ENCODE measurements at places on chromosomes 1 and 21. TPM values are rescaled to one million over a fixed set of nuclear protein-coding genes. Genes with fewer than 3 reads are reported as not detected.

Gene UBE2U
- total RNA-seq = 0.95 TPM

Gene OR2L2
- total RNA-seq = not detected

Gene REN
- not detected for total RNA-seq

Gene SLC22A15
- 10.3 TPM for total RNA-seq

Gene GBP3
- total RNA-seq = 9.3 TPM

Gene FPGT
- 11.6 TPM for total RNA-seq

Gene ETV3L
- total RNA-seq = not detected

Gene L1TD1
- total RNA-seq = not detected

Gene KIF26B
- total RNA-seq = 3.8 TPM

Gene INAVA
- not detected for total RNA-seq

GRCh38 chr1:46804027-46804889 lies 5.4 kb downstream of the CYP4B1 start:
- peak; percentile 74 for DNase-seq

DNA sequence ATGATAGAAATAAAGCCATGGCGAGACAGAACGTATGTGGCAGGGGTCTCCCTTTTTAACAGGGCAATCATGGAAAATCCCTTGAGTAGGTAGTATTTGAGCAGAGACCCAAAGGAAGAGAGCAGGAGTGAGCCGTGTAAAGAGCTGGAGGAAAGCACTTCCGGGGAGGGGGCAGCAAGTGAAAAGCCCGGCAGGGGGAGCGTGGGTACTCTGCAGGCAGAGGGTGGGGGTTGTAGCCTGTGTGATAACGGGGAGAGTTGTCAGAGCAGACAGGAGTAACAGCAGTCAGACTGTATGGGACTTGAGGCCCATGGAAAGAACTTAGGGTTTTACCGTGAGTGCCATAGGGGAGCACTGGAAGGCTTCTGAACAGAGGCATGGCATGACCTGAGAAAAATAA lies 51.1 kb upstream of the LDLRAP1 start:
- DNase-seq = no peak

GRCh38 chr1:201183209-201183608 lies 7.4 kb upstream of the IGFN1 start:
- DNase-seq = no peak

- no peak for DNase-seq
Observed at GRCh38 chr21:33770542-33770941, 128.2 kb downstream of the ITSN1 start.

- peak; percentile 39 for DNase-seq
Observed at GRCh38 chr1:2825487-2826189, 24.1 kb upstream of the TTC34 start.

GRCh38 chr1:236175642-236176336 lies 33.5 kb downstream of the GPR137B start:
- no peak for DNase-seq

DNA sequence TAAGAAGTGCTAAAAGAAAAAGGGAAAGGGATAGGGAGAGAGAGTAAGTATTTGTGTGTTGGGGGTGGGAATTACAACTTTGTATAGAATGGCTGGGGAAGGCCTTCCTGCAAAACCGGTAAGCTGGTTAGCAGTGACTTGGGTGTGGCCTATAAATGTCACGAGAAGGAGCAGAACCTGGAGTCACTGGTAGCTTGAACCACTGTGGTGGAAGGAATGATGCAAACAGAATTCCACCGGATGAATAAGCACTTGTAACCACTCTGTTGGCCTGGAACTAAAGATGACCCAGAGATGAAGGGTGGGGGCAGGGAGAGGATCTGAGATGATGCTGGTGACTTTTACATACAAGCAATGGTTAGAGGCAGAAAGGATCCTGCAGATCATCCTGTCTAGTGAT lies 8.9 kb downstream of the XKR8 start:
- DNase-seq = no peak

GRCh38 chr1:70864302-70864701 lies 183.3 kb downstream of the PTGER3 start:
- no peak for DNase-seq

GRCh38 chr1:72062584-72062983 lies 219.8 kb downstream of the NEGR1 start:
- DNase-seq = no peak

GRCh38 chr1:174534789-174535188 lies 87.0 kb downstream of the GPR52 start:
- DNase-seq = no peak

- no peak for DNase-seq
Observed at GRCh38 chr1:206734499-206735142, 36.0 kb upstream of the IL19 start.

GRCh38 chr21:41952568-41953248 lies 1.1 kb downstream of the C2CD2 start:
- DNase-seq = no peak

DNA sequence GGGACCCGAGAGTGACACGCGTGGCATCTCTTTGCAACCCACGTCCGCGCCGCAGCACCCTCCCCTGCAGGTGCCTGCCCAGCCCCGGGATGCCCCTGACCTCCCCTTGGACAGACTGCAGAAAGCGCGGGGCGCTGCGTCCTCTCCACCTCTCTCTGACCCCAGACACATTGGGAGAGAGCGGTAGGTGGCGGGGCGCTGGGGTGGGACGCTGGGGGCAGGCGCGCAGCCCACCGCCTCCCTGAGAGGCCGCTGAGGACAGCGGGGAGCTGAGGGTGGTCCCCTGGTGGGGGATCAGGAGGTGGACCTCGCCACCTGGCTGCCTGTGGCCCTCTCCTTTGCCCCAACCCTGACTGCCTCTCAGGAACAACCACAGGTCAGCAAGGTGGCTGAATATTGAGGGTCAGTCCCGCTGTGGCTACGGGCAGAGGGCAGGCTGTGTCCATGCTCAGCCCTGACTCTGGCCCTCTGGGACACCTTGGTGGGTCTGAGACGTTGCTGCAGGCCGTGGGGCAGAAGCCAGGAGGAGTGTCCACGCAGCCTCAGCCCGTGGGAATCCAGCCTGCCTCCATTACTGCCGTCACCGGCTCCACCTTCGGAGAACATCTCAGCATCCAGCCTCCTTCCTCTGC lies 761 bp upstream of the UBE2J2 start:
- no peak for DNase-seq

GRCh38 chr1:206534552-206534951 lies 27.2 kb downstream of the RASSF5 start:
- no peak for DNase-seq

- DNase-seq = no peak
Observed at GRCh38 chr1:116268211-116268610, 104.8 kb upstream of the ATP1A1 start.

DNA sequence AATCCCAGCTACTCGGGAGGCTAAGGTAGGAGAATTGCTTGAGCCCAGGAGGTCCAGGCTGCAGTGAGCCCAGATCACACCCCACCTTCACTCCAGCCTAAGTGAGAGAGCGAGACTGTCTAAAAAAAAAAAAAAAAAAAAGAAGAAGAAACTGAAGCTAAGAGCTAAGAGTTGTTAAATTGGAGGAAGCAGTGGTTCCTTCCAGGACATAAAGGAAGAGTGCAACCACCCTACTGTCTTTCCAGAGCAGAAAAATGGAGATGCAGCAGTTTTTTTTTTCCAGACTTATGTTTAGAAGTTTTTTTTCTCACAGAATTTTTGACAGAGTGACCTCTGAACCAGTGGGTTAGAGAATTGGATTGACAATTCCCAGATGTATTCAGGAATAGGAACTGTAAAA lies 88.7 kb downstream of the HLX start:
- DNase-seq = no peak

DNA sequence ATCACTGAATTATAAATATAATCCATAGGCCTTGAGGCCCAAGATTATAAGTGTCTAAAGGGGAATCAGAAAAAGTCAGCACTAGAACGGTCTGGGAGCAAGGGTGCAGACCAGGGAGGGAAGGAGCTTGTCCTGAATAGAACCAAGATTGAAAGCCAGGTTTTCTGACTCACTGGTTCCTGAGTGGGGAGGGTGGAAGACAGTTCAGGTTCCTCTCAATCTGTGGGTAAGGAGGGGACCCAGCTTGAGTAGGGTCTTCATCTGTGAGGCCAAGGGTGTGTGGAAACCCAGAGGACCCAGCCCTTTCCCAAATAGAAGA lies 842 bp downstream of the LENEP start:
- DNase-seq = no peak

DNA sequence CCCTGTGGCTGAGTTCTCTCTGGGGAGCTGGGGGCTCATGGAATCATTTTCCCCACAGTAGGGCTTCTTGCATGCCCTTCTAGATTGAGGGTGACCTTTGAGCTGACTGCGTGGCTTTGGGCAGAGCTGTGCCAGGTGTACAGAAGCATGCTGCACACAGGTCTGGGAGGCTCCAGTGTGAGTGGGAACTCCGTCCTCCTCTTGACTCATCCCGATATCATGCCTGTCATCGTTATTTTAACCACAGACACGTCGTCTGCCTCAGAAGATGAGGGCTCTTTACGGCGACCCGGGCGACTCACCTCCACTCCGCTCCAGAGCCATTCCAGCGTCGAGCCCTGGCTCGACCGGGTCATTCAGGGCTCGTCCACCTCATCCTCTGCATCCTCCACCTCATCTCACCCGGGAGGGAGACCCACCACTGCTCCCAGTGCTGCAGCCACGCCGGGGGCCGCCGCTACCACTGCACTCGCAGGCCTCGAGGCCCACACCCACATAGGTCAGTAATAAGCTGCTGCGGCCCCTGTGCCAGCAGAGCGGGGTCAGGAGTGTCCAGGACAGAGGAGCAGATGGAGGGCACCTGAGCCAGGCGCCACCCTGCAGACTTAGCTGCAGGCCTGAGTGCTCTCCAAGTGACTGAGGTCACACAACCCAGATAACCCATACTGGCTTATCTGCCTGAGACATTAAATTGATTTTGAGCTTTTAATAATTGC lies 39.8 kb downstream of the DIP2A start:
- no peak for DNase-seq

Data from Right ventricle myocardium inferior (tissue), 1 donor.